Stimulated activated CD4-positive, alpha-beta T cell treated with anti-CD3 and anti-CD28 coated beads, TNF-alpha, amount 100 ng/mL, for 24 hours (primary cell): ENCODE measurements at places on chromosomes 1 and 21.

GRCh38 chr1:9860887-9861286 lies 37.1 kb upstream of the CLSTN1 start:
- DNase-seq, result no peak

- no peak for DNase-seq
These were observed 646.2 kb downstream of the KCNT2 start for GRCh38 chr1:195962051-195962450.

- no peak for DNase-seq
These were observed 2.8 kb downstream of the MRTO4 start for GRCh38 chr1:19254416-19254815.

DNA sequence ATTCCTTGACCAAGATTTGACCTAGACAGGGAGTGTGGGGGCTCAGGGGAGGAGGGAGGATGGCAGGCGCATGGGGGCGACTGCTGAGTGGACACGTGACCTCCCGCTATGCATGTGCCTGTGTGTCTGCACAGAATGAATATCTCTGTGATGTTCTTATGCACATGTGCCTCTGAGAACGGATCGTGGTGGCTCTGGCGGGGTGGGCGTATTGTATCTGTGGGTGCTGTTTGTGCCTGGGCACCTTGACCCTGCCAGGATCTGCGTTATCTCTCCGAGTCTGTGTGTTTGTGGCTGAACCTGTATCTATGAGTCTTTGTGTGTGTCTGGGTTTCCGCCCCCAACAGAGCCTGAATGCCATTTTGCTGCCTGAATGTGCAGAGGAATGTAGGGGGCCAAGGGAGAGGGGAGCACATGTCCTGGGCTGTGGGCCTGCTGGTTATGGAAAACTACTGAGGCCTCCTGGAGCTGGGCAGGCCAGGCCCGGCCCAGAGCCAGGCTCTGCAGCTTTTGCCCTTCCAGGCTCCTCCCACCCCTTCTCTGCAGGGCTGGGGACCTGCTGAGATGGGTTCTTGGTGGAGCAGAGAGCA lies 102.5 kb downstream of the EBNA1BP2 start:
- DNase-seq, result no peak

- DNase-seq, result no peak
These were observed 12.3 kb downstream of the UQCRH start for GRCh38 chr1:46315669-46316403.

DNA sequence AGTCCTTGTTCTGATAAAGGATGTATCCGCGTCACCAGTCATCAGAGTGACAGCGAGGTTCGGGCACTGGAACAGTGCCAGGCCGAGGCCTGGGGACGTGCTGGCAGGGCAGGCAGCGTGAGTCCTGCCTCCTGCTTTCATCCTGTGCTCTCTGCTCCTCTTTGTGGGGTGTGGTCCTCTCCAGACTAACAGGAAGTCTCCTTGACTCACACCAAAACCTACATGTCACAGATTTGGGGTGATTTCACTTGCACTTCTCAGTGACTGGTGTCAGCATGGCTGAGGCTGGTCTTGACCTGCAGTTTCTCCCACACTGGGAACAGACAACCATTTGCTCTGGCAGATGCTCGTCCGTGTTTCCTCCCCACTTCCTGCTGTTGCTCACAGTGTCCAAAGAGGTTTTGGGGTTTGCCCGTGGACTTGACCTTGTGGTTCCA lies 8.8 kb upstream of the NLRP3 start:
- DNase-seq, result no peak

GRCh38 chr1:109948285-109948630 lies 36.3 kb upstream of the AHCYL1 start:
- DNase-seq, result no peak

DNA sequence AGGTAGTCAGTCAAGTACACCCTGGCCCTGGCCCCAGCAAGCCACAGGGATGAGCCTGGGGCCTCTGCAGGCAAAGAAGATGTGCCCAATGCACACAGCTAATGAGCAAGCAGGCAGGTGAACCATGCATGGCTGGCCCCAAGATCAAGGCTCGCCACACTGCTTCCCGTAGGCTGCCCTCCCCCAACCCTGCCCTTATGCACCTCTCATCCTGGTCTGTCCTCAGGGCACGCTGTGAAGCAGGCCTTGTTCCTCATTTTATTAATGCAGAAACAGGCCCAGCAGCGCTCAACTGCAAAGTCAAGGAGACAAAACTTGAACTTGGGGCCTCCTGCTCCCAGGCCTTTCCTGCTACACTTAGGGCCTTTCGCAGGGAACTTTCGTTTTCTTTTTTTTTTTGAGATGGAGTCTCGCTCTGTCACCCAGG lies 35.6 kb upstream of the ID3 start:
- no peak for DNase-seq

DNA sequence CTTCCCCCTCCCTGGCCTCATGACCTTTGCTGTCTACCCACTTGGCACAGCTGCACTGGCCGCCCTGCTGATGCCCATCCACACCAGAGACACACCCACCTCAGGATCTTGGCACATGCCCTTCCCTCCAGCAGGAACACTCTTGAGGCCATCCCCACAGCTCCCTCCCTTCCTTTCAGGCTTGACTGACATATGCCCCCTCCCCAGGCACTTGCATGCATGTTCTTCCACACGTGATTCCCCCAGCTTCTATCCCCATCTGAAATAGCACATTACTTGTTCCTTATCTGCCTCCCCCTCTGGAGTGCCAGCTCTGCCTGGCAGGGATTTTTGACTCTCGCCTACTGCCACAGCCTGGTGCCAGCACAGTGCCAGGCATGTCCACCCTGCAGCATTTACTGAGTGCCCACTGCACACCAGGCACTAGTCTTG lies 98.5 kb upstream of the SLC25A33 start:
- no peak for DNase-seq
